ENCODE measurements at places on chromosomes 2 and 18.

DNA sequence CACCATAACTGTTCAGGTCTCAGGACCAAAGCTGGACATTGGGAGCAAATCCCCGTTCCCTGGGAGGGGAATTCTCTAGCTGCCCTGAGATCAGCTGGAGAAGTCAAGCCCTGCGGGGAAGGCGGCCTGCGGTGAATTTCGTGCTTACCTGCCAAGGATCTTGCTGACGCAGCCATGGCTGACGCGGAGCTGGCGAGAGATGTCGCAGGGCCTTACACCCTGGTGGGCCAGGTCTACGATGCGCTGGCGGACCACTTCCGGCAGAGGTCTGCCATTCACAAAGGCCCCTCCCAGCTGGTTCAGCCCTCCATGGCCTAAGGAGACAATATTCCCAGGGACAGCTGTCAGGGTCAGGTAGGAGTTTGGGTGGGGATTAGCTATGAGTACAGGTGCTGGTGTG, 32.1 kb downstream of the PAX8 start:
- DNase-seq, result no peak

DNA sequence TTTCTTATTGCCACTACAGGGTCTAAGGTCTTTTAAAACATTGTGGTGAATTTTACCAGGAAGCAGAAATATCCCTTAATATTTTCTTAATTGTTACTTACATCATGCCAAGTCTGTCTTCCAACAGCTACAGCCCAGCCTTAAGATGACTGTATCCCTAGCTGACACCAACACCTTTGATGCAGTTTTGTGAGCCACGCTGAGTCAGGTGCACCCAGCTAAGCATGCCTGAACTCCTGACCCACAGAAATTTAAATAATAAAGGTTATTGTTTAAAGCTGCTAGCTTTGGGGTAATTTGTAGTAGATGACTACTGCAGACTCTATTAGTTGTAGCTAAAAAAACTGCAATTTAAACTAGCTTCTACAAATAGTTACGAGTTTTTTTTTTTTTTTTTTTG, 1757.9 kb upstream of the LRRTM1 start:
- DNase-seq, result no peak

GRCh38 chr2:9998916-9999654, 44.3 kb upstream of the KLF11 start:
- no peak for DNase-seq

DNA sequence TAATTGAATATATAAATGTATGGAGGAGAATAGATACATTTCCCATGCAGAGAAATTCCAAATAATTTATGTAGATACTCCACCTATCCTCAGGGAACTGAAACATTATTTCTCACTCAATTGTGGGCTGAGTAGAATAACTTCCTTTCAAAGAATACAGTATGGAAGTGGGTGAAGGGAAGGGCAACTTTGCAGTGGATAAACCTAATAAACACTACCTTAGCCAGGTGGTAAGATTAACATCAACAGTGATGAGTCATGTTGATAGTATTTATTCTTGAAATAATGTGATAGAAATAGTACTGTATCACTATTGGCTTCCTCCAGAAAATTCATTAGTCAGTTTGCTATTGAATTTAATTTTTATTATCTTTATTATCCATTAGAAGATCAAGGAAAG, 716.4 kb upstream of the CHAC2 start:
- no peak for DNase-seq

DNA sequence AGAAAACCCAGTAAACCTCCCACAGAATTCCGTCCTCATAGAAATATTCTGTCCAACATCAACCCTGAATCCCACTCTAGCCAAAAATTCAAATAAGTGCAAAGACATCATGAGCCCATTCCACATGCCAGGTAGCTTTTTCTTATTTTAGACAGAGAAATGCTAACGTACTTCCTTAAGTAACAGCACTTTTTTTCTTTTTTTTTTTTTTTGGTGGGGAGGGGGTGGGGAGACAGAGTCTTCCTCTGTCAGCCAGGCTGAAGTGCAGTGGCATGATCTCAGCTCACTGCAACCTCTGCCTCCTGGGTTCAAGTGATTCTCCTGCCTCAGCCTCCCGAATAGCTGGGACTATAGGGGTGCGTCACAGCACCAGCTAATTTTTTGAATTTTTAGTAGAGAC, 45.5 kb downstream of the ANKRD44 start:
- no peak for DNase-seq

DNA sequence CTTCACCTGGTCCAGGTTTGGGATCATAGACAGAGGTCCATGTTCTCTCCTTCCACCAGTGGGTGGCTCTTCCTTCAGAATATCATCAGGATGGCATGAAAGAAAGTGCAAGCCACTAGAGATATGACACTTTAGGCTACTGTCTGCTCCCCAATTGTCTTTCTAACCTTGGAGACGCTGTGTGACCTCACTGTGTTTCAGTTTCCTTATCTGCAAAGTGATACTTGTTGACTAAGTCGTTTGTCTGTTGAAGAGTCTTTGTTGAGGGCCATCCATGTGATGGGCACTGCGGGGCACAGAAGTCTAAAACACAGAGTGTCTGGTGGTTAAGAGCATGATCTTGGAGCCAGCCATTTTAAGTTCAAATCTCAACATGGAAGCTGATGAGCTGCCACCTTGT, 259.9 kb upstream of the THSD7B start:
- DNase-seq, result no peak

GRCh38 chr2:17892770-17893534, 14.5 kb downstream of the KCNS3 start:
- no peak for DNase-seq

DNA sequence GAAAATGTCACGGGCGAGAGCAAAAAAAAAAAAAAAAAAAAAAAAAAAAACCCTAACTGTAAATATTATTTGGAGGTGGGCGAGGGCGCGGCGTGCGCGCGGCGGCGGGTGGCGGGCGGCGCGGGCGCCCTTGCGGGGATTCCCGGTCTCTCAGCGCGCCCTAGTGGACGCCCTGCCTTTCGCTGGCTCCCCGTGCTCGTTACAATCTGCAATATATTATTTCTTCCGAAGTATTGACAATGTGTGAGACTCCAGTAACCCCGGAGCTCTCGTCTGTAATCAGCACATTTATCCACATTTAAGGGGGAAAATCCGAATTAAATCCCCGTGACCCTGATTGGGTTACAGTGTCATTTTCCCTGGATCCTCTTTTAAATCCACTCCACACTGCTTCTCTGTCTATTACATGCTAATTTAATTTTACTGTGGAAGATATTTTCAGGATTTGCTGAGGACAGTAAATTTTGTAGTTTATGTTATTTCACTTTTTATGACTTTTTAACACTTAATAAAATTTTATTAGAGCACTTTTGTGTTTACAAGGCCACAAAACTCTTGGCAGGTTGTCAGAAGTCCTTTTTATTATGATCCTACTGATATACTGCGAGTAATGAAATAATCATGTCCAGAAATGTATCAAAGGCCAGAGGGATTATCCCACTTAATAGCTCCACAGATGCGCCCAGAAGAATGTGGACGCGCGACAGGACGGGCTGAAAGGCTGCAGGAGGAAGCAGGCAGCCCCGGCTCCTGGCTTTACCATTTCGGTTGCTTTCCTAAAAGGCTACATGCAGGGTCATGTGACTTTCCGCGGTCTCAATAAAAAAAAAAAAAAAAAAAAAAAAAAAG, 369.1 kb downstream of the MTX2 start:
- DNase-seq, result peak; percentile 26

DNA sequence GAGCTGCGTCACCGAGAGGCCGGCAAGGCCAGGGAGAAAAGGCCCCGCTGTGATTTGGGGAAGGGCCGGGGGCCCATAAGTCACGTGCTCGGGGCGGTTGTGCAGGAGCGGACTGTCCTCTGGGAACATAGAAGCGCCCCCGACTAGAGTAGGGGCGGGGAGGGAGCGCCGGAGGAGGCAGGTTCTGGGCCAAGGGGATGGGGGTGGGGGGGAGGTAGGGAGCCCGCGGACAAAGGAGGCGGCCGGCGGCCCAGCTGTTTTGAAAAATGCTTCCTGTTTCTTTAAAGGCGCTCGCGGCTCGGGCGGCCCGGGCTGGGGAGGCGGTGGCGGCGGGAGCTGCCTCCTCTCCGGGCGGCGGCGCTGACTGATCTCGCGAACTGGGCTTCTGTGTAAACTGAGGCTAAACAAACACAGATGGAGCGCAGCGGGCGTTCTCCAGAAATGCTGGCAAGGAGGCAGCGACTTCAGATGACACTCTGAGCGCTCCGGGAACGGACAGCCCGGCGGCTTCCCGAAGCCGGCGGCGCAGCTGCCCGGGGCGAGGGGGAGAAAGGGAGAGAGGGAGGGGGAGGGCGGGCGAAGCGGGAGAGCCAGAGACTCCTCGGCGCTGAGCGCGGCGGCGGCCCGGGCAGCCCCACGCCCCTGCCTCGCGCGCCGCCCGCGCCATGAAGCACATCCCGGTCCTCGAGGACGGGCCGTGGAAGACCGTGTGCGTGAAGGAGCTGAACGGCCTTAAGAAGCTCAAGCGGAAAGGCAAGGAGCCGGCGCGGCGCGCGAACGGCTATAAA, at the start of gene ATOH8:
Gene ATOH8, plus strand, starts transcription at position 467 of the 788 bp plus-strand sequence. Its CDS starts 199 bp downstream, at position 666.
- no peak for DNase-seq
